DMS79 treated with DMSO at 0.1 percent for 48 hours (cell line): ENCODE measurements at places on chromosomes 6 and 20.

- DNase-seq, result peak; percentile 44
Observed at GRCh38 chr6:33905071-33905609, 101.3 kb upstream of the MLN start.

- no peak for DNase-seq
Observed at GRCh38 chr6:135972150-135972549, 120.6 kb downstream of the PDE7B start.

GRCh38 chr6:37650071-37650481 lies 47.6 kb downstream of the MDGA1 start:
- no peak for DNase-seq

DNA sequence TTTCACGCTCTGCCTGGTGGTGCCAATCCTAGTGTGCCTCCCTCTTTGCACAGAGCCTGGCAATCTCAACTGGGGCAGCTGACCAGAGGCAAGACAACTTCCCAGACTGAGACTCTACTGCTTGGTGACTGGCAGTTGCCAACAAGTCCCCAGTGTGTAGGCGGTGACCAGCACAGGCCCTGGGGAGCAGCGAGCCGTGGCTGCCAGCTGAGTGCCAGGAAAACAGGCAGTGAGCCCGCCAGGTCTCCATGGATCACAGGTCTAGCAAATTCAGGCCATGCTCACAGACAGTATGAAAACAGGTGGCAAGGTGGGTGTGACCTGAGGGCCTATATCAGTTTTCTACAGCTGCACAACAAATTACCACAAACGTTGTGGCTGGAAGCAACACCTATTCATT lies 289.9 kb downstream of the KIF16B start:
- DNase-seq, result no peak

- no peak for DNase-seq
Observed at GRCh38 chr6:17504005-17504404, 96.1 kb upstream of the FAM8A1 start.

DNA sequence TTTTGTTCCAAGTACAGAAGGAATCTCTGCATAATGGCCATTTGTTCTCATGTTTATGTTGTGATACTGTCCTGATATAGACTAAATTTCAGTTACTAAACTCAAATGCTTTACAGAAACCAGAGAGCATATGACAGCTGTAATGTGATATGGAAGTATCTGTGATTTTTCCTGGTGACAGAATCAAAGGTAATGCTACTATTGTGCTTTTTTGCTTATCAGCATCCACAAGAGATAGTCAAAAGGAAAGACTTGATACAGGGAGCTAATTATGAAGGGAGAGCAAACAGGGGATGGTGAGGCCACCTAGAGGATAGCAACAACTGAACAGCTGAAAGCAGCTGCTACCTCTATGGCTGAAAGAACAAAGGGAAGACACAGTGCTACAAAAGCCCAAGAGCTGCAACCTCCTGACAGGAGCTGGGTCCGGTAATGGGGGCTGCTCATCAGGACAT lies 181.4 kb downstream of the PHF3 start:
- DNase-seq, result no peak

- DNase-seq, result no peak
Observed at GRCh38 chr6:11947575-11947974, 64.5 kb upstream of the HIVEP1 start.

- no peak for DNase-seq
Observed at GRCh38 chr6:85362652-85363310, 87.1 kb upstream of the NT5E start.

GRCh38 chr20:33657704-33658095 lies 4.4 kb upstream of the C20orf144 start:
- DNase-seq, result no peak

DNA sequence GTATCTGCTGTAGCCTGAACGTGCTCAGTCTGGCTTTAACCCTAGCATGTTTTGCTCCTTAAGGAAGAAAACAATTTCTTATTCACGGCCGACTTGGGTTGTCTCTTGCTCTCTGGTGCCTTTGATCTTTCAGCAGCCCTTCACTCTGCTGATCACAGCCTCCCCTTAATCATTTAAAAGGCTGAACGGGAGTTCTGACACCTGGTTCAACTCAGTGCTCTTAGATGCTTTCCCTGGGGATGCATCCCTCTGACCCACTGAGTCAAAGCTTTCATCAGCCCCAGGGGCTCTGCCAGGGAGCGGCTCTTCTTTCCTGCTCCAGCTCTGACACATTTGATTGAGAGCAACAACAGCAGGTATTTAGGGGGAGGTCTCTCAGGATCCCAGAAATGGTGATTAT lies 79.0 kb upstream of the FYN start:
- DNase-seq, result no peak

GRCh38 chr6:13953061-13953705 lies 28.4 kb downstream of the RNF182 start:
- DNase-seq, result no peak

- DNase-seq, result no peak
Observed at GRCh38 chr6:136069119-136069518, 181.0 kb downstream of the MTFR2 start.

GRCh38 chr20:24422091-24422760 lies 47.2 kb upstream of the SYNDIG1 start:
- DNase-seq, result no peak

GRCh38 chr6:81105998-81106397 lies 646.5 kb downstream of the TENT5A start:
- no peak for DNase-seq

- DNase-seq, result no peak
Observed at GRCh38 chr6:143405373-143406154, 44.9 kb downstream of the ADAT2 start.

GRCh38 chr6:27760464-27760863 lies 151.7 kb downstream of the OR2B2 start:
- DNase-seq, result no peak

- no peak for DNase-seq
Observed at GRCh38 chr6:136007345-136007744, 155.8 kb downstream of the PDE7B start.

DNA sequence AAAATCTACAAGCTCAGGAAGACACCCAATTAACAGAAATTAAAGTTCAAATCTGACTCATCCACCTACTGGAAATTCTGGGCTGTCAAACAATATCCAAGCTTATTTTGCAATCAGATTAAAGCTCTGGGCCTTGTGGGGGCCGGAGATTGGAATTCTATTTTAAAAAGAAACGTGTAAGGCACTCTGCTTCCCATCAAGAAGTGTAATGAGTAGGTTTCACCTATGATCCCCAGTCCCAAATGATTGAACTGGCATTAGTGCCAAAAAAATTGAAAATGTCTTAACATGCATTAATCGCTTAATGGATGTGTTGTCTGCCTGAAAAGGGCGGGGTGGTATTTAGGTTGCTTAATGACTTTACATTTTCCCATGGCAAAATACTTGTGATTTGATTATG lies 542.4 kb upstream of the BTBD3 start:
- no peak for DNase-seq

DNA sequence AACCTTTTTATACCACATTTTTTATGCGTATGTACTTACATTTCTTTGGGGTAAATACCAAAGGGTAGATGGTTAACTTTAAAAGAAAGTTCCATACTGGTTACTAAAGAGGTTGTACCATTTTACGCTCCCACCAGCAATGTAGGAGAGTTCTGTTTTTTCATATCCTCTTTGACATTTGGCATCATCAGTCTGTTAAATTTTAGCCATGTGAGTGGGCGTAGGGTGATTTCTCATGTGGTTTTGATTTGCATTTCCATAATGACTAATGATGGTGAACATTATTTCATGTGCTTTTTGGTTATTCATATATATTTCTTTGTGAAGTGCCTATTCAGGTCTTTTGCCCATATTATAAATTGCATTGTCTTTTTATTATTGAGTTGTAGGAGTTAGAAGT lies 194.2 kb downstream of the PRL start:
- no peak for DNase-seq

DNA sequence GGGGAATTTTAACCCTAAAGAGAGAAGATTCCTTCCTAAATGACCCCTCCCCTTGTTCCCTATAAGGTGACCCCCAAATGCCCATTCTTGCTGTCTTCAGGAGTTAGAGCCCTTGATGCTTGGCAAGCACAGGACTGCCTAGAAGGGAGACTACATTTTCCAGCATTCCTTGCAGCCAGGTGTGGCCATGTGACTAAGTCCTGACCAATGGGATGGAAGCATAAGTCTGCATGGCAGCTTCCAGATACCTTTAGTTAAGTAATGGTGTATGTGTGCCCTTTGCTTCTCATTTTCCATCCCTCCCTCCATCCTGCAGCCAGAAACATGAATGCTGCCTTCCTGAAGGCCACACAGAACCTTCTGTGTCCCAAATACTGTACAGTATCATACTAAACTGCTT lies 5.5 kb downstream of the BFSP1 start:
- DNase-seq, result peak; percentile 7
